Cerebellum (tissue), 4 donors: ENCODE measurements at places on chromosomes 6 and 20.

DNA sequence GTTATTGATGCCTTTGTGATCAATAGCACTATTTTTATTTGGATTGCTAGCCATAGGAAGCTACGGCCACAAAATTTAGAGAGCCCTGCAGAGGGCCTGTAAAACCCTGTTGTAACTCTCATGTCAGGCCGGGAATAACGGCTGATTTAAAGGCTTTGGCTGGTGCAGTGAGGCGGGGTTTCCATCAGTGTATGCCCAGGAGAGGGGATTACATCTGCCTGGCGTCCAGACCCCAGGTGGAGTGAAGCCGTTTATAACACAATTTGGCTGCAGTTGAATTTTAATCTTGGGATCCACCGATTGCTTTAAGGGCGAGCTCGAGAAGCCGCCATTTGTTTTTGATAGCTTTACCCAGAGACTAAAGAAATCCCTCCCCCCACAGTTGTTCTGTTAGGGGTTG is 29.1 kb upstream of the APCDD1L start:
- DNase-seq = no peak

DNA sequence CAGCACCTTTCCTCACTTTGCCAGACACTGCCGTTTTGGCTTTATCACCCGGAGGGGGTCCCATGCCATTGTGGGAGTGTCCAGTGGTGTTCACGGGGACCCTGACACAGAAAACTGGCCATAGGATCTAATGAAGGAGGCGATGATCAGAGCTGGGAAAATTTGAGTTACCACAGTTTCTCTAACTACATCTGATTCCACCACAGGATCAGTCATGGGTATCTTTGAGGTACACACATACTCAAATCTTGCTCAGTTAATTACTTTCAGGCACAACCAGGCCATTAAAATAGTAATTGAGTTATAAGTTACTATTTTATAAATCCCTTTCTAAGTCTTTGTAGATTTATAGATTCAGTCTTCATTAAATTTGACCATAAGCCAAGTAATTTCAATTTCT is 215.1 kb downstream of the PRL start:
- DNase-seq = no peak

DNA sequence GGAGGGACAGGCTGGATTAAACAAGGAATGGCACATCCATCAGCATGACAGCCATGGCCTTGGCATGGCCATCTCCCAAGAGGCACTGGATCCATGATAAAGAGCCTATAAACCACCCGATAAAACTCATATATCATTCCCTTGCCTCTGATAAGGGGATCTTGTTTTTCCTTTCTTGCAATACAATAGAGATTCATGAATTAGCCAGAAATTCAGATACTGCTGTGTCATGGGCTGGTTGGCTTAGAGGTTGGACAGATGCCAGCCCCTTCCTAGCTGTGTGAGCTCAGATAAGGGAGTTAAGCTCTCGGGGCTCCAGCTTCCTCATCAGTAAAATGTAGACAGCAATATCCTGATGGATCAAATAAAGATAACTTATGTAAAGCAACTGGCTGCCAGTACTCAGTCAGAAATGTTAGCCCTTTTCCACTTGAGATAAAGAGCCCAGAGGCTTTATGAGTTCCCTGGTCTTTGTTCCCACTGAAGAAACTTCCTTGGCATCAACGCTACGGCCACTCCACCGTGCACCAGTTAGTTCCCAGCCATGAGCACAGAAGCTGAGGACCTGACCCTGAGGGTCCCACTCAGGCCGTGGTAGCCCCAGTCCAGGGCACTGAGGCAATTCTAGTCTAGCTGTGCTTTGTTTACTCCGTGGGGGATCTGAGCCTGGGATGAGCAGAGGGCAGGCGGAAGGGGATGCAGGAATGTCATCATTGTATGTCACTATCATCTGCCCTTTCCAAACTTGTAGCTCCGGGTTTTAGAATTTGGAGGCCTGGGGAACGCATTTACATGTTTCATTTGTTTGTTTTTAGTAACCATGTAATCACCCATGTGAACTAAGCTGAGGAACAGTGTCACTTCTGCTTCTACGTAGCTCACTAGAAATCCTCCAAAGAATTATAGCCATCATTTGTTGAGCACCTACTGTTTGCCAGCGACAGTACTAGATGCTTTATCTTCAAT is 67.2 kb upstream of the TBC1D7 start:
- DNase-seq = peak; percentile 62

GRCh38 chr20:49006446-49006980 is 39.6 kb upstream of the CSE1L start:
- peak; percentile 63 for DNase-seq

DNA sequence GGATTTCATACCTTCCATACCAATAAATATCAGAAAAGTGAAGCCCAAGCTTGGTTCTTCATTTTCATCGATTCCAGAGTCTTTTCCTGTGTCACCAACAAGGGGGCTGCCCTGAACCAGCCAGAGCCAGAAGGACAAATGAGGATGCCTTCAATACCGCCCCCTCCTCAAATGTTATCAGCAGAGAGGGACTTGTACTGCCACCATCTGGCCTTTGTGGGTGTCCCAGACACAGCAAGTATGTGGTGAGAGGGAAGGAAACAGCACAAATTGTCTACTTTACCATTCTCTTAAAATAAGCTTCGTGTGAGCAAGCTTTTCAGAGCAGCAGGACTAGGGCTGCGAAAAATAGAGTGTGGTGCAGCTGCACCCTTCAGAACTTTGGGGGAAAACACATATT is 165.3 kb downstream of the SOBP start:
- no peak for DNase-seq

DNA sequence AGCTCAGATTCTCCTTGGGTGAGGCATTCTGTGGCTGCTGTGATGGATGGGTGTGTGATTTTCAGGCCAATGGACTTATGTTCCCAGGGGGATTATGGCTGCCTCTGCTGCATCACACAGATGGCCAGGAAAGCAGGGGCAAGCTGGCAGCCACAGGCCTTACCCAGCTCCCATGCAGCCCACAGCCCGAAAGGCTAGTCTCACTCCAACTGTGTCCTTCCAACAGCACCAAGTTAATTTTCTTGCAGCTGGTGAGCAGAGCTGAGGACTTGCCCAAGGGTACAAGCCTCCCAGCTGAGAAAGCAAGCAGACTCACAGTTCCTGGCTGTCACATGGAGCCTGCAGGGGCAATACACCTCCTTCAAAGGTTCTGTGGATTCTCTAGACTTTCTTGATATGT is 155.2 kb upstream of the KHDRBS2 start:
- DNase-seq = no peak

DNA sequence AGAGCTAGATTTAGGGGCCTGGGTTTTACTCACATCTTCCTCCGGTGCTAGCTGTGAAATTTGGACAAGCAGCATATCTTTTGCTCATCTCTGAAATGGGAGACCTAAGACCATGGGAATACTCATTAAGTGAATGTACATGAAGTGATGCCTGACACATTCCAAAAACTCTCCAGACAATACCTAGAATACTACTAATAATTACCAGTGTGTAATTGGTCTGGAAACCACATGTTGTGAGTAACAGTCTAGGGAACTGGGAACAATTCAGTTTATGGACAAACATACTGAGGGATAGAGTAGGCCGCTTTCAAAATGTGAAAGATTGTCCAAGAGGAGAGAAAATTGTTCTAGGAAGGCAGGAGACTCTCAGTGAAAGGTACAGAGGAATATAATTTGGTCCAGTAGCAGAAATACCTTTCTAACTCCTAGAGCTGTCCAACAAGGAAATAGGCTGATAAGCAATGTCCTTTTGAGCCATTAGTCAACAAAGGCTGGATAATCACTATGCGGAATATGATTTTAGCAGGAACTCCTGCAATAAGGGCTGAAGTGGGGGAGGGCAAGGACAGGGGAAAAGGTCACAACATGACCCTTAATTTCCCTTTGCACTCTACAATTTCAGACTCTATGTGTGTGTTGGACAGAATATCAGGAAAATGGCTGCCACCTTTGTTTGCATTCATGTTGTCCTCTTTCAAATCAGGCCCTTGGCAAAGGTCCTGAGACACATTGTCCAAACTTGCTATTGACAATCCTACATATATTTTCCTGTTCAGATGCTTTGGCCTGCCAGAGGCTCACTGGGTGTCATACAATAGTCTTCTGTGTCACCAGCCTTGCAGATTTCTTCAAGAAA is 315.4 kb downstream of the PLCB1 start:
- no peak for DNase-seq

DNA sequence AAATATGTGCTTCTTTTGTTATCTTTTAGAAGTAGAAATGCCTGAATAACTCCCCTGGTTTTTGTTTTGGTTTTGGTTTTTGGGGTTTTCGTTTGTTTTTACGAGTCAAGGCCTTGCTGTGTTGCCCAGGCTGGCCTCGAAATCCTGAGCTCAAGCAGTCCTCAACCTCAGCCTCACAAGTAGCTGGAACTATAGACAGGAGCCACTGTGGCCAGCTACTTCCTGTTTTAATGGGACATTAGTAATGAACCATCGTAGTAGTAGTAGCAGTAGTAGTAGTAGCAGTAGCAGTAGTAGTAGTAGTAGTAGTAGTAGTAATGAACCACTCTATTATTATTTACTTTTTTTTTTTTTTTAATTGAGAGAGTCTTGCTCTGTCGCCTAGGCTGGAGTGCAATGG is 66.0 kb downstream of the UBR2 start:
- DNase-seq = no peak

GRCh38 chr6:18551228-18551627 is 164.1 kb downstream of the RNF144B start:
- no peak for DNase-seq

DNA sequence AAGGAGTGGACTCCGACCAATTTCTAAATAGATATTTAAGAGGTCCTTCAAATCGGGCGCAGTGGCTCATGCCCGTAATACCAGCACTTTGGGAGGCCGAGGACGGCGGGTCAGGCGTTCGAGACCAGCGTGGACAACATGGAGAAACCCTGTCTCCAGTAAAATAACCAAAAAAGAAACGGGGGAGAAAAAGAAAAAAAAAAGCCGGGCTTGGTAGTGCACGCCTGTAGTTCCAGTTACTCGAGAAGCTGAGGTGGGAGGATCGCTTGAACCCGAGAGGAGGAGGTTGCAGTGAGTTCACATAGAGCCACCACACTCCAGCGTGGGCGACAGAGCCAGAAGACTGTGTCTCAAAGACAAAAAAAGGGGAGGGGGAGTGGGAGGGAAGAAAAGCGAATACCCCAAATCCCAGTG is 53.3 kb upstream of the HFE start:
- DNase-seq = no peak

- DNase-seq = no peak
Measured at GRCh38 chr6:3124667-3125066, 6.2 kb downstream of the BPHL start.

DNA sequence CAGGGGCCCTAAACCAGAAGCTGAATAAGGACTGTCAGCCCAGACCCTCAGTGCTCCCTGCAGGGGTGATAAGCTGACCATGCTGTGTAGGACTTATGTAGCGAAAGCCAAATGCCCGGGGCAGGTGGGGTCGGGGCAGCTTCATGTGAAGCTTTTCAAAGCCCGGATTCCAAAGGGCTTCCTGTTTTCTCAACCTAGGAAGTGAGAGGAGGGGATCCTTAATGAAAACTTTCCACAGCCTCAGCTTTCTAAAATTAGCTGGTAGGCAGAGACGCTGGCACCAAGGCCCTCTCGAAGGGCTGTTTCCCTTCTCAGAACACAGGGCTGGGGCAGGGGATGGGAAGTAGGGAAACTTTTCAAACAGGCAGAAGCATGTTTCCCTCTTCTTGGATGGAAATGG is 148.9 kb downstream of the NFATC2 start:
- no peak for DNase-seq

GRCh38 chr6:57248311-57248895 is 26.3 kb upstream of the RAB23 start:
- DNase-seq = no peak

DNA sequence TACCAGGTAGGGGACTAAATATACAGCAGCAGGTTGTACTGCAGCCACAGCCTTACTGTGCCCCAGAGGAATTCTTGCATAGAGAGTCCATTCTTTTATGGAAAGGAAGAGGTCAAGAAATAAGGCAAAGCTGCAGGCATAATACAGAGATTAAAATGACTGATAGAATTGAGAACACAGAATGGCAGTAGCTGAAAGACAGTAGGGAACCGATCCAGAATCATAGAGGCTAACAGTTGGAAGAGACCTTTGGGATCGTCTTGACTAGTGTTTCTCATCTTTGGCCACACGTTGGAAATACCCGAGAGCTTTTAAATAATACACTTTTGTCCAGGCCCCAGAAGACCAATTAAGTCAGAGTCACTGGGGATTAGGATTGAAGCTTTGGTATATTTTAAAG is 492.6 kb upstream of the SOX4 start:
- DNase-seq = no peak

GRCh38 chr6:21171801-21172200 is 421.8 kb upstream of the SOX4 start:
- no peak for DNase-seq

- DNase-seq = no peak
Measured at GRCh38 chr6:117169781-117170281, 95.5 kb upstream of the VGLL2 start.

DNA sequence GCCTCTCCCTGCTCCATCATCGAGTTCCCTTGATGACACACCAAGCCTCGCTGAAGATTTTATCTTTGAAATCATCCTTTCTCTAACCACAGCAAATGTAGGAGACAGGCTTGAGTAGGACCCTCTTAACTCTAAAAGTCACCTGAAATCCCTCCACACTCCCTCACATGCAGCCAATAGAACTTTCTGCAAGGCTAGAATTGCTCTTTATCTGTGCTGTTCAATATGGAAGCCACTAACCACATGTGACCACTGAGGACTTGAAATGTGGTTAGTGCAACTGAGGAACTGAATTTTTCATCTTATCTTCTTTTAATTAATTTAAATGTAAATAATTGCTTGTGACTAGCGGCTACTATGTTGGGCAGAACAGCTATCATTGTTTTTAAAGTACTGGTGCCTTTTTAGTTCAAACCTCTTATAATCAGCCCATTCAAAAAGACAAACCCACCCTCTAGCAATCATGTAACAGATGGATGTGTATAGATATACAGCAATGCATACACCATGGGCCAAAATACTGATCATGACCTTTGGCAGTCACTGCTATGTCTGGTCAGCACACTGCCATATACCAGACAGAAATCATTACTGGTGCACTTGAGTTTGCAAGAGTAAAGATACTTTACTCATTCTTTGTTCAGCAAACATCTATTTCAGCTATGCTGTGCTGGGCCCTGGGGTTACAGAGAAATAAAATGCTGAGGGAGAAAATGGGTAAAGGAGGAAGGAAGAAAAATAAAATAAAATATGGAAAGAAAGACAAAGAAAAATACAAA is 50.0 kb downstream of the GFOD1 start:
- no peak for DNase-seq

DNA sequence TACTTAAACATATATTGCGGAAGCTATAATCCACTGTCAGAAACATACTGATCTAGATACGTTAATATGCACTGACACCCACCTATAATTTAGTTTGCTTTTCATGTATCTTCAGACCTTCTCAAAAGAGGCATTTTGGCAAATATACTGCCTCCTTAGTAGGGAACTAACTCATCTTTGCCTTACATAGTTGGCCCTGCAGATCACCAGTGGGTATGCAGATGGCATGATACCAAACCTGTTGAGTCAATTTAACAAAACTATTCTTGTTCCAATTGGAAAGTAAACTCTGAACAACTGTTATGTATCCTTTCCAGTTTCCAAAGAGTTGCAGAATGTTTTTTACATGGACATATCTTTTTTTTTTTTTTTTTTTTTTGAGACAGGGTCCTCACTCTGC is 35.6 kb upstream of the TBC1D20 start:
- no peak for DNase-seq

GRCh38 chr6:118748311-118749062 is 97.1 kb upstream of the CEP85L start:
- peak; percentile 85 for DNase-seq
